ENCODE measurements at places on chromosomes 6 and 20. TPM values are rescaled to one million over a fixed set of nuclear protein-coding genes. Genes with fewer than 3 reads are reported as not detected.

The SLC25A27 gene
- total RNA-seq = 49.0 TPM

The MICA gene
- 26.5 TPM for total RNA-seq

The PDYN gene
- total RNA-seq = not detected

The DOK5 gene
- total RNA-seq = 13.6 TPM

The TSBP1 gene
- total RNA-seq = not detected

DNA sequence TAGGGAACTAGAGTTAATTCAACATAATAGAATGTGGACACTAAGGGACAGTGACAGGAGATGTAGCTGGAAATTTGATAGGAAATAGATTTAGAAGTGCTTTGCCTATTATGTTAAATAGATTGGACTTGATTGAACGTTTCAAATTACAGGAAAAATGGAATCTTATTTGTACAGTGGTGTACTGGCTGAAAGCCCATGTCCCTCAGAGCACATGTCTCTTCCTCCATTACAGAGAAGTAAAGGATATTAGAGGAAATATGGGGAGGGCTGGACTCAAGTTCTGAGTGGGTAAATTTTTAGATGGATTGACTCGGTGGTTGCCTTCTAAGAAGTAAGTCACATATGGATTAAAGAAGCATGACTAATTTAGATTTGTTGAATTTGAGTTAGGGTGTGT is 11.4 kb downstream of the PKIB start:
- no peak for DNase-seq

GRCh38 chr6:53056273-53056672 is 8.9 kb upstream of the FBXO9 start:
- no peak for DNase-seq

GRCh38 chr6:135128268-135128914 is 52.7 kb upstream of the MYB start:
- no peak for DNase-seq

DNA sequence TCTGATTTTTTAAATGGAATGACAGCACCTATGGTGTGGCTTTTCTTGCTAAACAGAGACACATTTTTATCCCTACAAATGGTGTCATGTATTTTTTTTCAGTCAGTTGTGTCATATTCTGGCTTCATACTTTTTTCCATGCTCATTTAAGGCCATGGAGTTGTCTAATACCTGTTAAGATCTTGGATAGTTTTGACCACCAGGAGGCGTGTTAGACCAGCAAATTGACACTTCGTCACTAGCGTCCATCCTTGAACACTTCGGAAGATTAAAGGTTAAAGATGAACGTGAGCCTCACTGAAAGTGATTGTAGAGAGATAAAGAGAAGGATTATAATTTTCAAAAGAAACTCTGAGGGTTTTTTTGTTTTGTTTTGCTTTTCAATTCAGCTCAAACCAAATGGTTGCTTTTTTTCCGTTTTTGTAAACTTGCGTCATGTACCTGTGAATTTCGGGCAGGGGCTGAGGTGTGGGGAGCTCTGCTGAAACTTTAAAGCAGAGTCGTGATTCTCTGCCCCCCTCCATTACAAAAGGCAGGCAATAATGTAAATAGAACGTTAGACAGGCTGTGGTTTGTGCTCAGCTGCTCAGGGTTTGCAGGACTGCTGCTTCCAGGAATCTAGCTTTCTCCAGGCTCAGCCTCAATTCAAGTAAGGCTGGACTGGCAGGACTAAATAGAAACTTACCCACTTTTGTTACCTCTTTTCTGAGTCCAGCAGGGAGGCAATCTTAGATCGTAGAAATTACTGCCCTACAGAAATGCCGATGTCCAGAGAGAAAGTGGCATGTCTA is 245.1 kb downstream of the FOXA2 start:
- no peak for DNase-seq

GRCh38 chr20:46107061-46107460 is 11.1 kb upstream of the CD40 start:
- DNase-seq = no peak

DNA sequence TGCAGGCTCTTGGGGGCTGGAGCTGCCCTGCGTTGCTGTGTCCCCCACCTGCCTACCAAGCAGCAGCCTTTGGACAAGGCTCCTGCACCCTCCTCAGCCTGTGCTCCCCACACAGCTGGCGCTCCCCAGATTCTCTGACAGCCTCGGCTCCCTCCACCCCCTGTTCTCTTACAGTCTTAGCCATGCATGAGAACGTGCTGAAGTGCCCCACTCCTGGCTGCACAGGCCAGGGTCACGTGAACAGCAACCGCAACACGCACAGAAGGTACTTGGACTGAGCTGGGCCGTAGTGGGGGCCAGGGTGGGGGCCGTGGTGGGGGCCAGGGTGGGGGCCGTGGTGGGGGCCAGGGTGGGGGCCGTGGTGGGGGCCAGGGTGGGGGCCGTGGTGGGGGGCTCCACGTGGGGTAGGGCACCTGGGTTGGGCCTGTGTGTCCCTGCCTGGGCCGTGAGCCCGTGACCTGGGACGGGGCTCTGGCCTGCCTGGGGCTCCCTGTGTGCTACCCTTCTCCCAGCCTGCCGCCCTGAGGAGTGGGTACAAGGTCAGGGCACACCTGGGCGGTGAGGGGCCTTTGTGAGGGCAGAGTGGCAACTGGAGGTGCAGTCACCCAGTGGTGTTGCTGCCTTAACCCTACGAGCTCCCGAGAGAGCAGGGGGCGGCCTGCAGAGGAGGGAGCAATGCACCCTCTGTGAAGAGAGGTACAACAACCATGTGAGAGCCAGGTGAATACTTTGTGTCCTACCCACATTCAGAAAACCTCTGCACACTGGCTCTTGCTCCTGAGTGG is 43.5 kb upstream of the PCMTD2 start:
- no peak for DNase-seq

GRCh38 chr6:82866446-82866845 is 199.2 kb downstream of the UBE3D start:
- DNase-seq = no peak

- no peak for DNase-seq
Observed at GRCh38 chr6:143656026-143656425, 21.7 kb upstream of the PHACTR2 start.

- no peak for DNase-seq
Observed at GRCh38 chr6:52725535-52726192, 37.6 kb downstream of the GSTA2 start.

- DNase-seq = no peak
Observed at GRCh38 chr20:42611889-42612837, 577.5 kb downstream of the PTPRT start.

Measured in sciatic nerve (tissue), 2 donors.